ENCODE measurements at places on chromosomes 11 and 22. TPM values are rescaled to one million over a fixed set of nuclear protein-coding genes. Genes with fewer than 3 reads are reported as not detected.

Gene P2RX6
- 11.8 TPM for total RNA-seq

Gene BDNF
- 0.70 TPM for total RNA-seq

Gene KRTAP5-8
- not detected for total RNA-seq

Gene C11orf65
- 1.6 TPM for total RNA-seq

Gene OR2D2
- total RNA-seq, result not detected

Gene MUC15
- total RNA-seq, result not detected

Gene ISX
- not detected for total RNA-seq

Gene PHLDB1
- total RNA-seq, result 126 TPM

Gene TRIM48
- total RNA-seq, result not detected

Gene JAML
- not detected for total RNA-seq

Gene KDM4D
- total RNA-seq, result 3.8 TPM

Gene NDUFC2
- 123 TPM for total RNA-seq

Gene FAM180B
- not detected for total RNA-seq

Gene MMP27
- total RNA-seq, result not detected

Gene NRIP3
- total RNA-seq, result 2.1 TPM

Gene IL18
- total RNA-seq, result 0.86 TPM

Gene C1QTNF4
- total RNA-seq, result 80.9 TPM

Gene ACR
- total RNA-seq, result 0.07 TPM

Gene BLID
- 1.0 TPM for total RNA-seq

Gene OR5M10
- total RNA-seq, result not detected

Gene UPK2
- 0.89 TPM for total RNA-seq

Gene RIMBP3B
- 1.9 TPM for total RNA-seq

Gene GAL3ST1
- total RNA-seq, result 2.9 TPM

Gene P2RY2
- 0.48 TPM for total RNA-seq

Gene RAG1
- 0.66 TPM for total RNA-seq

Gene PNPLA5
- not detected for total RNA-seq

Gene GUCD1
- 106 TPM for total RNA-seq

Gene APOL4
- total RNA-seq, result 0.27 TPM

Gene GP1BB
- total RNA-seq, result 89.4 TPM

Gene HEPHL1
- total RNA-seq, result not detected

Gene TMEM9B
- 20.9 TPM for total RNA-seq

Gene LRRC4C
- total RNA-seq, result 2.2 TPM

Gene CARD10
- total RNA-seq, result 4.5 TPM

Gene ANGPTL5
- not detected for total RNA-seq

Gene SHISAL1
- total RNA-seq, result 2.8 TPM

Gene TRIM3
- total RNA-seq, result 25.3 TPM

Gene QSER1
- total RNA-seq, result 15.9 TPM

Gene MYBPC3
- total RNA-seq, result 489 TPM

Gene GDPD4
- total RNA-seq, result not detected

Gene FOLH1
- total RNA-seq, result not detected

Gene PRR33
- not detected for total RNA-seq

Gene TRIM68
- total RNA-seq, result 9.7 TPM

Gene PKDREJ
- 0.07 TPM for total RNA-seq

Gene SYT7
- 12.1 TPM for total RNA-seq

Gene RIMBP3C
- total RNA-seq, result 3.2 TPM

All from cardiac muscle cell (in vitro differentiated cells and primary cell).